Prostate gland (tissue), 2 donors: ENCODE measurements at places on chromosomes 6 and 20. TPM values are rescaled to one million over a fixed set of nuclear protein-coding genes. Genes with fewer than 3 reads are reported as not detected.

The SIRPG gene
- 0.45 TPM for total RNA-seq

The DPM1 gene
- total RNA-seq, result 61.6 TPM

The ERVFRD-1 gene
- not detected for total RNA-seq

The B3GAT2 gene
- 0.09 TPM for total RNA-seq

The SCGN gene
- total RNA-seq, result not detected

The TFAP2D gene
- total RNA-seq, result not detected

The HMGCLL1 gene
- total RNA-seq, result 3.0 TPM

The ARG1 gene
- 1.2 TPM for total RNA-seq

The OR2J3 gene
- not detected for total RNA-seq

The DEF6 gene
- total RNA-seq, result 33.4 TPM

The OXT gene
- 9.8 TPM for total RNA-seq

The DDX27 gene
- 35.0 TPM for total RNA-seq

The PHACTR3 gene
- total RNA-seq, result not detected

The TINAG gene
- total RNA-seq, result not detected

The BTN2A1 gene
- 24.1 TPM for total RNA-seq

The SPATA25 gene
- 7.4 TPM for total RNA-seq

The HLA-DRB1 gene
- 22.1 TPM for total RNA-seq

The BPI gene
- total RNA-seq, result 0.41 TPM

The PPP1R14C gene
- total RNA-seq, result 3.4 TPM

The CNR1 gene
- 6.1 TPM for total RNA-seq
